Thoracic aorta (tissue), 2 donors: ENCODE measurements at places on chromosomes 1 and 21. TPM values are rescaled to one million over a fixed set of nuclear protein-coding genes. Genes with fewer than 3 reads are reported as not detected.

GRCh38 chr1:31410871-31411270 lies 2.1 kb upstream of the SERINC2 start:
- no peaks in the 10 kb centered on the region for H3K36me3 ChIP-seq
- peaks cover 14% of the 10 kb centered on the region for H3K4me1 ChIP-seq
- DNase-seq: no peak
- H3K4me3 ChIP-seq: no peak overlapping the region
- no peak overlapping the region for H3K27ac ChIP-seq

DNA sequence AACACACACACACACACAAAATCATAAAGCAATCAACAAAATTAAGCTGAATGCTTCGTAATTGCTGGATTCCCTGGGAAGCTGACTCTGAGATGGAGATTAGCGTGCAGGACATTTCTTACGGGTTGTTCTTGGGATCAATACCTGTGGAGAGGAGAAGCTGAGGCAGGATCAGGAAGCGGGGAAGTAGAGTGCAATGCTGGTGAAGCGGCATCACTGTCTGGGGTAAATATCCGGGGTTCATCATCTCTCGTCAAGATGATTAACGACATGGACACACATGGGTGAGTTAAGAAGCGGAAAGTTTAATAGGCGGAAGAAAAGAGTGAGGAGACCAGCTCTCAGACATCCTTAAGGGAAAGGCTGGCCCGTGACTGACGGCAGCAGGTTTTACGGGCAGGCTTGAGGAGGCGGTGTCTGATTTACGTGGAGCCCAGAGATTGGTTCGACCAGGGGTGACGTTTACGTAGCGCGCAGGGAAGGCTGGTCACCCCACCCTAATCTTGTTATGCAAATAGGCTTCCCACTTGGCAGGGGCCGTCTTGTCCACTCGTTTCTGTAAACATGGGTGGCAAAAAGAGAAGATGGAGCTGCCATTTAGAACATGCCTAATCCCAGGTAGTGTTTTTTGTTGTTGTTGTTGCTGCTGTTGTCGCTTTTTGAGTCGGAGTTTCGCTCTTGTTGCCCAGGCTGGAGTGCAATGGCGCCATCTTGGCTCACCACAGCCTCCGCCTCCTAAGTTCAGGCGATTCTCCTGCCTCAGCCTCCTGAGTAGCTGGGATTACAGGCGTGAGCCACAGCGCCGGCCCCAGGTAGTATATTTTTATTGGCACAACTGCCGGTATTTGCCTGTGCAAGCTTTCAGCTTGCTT lies 135.6 kb upstream of the KCNJ15 start:
- H3K4me3 ChIP-seq: no peak overlapping the region
- H3K36me3 ChIP-seq: no peaks in the 10 kb centered on the region
- no peaks in the 10 kb centered on the region for H3K27me3 ChIP-seq
- H3K27ac ChIP-seq: no peak overlapping the region
- no peak for DNase-seq

- no peak for DNase-seq
- H3K4me1 ChIP-seq: no peaks in the 10 kb centered on the region
- H3K27ac ChIP-seq: no peak overlapping the region
These were observed 23.6 kb downstream of the SLAMF1 start for GRCh38 chr1:160623227-160623633.

DNA sequence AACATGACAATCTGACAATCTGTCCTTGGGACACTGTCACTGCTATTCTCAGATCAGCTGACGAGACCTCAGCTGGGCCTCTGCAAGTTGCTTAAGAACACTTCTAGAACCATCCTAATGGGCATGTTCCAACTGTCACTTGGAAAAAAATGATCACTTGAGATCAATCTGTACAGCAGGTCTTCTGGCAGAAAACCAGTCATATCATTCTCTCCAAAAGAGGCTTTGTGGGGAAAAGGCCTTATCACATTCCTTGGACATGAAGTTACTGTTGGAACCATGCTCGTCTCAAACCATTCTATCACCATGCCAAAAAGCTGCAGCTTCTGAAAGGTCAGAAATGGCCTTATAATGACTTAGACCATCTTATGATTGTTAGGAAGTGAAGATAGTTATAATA lies 744.2 kb downstream of the USP25 start:
- no peak overlapping the region for H3K4me3 ChIP-seq
- H3K27ac ChIP-seq: peak overlapping the region; percentile 10
- H3K27me3 ChIP-seq: no peaks in the 10 kb centered on the region
- no peaks in the 10 kb centered on the region for H3K36me3 ChIP-seq
- H3K4me1 ChIP-seq: peaks cover 17% of the 10 kb centered on the region
- no peak for DNase-seq

RNF11 gene
- total RNA-seq: 102 TPM

GOLT1A gene
- total RNA-seq: not detected

CSF3R gene
- 28.6 TPM for total RNA-seq
